LHCN-M2 (cell line): ENCODE measurements at places on chromosomes 3 and 15. TPM values are rescaled to one million over a fixed set of nuclear protein-coding genes. Genes with fewer than 3 reads are reported as not detected.
A peak's percentile ranks its signal among the peaks of the same experiment; 100 is the strongest.

HRG gene
- total RNA-seq = 0.06 TPM in 1 of 2 replicates, not detected in the other

NLGN1 gene
- 0.26 TPM in 1 of 2 replicates, not detected in the other for total RNA-seq

MED12L gene
- total RNA-seq = not detected in 2 replicates

CCDC54 gene
- total RNA-seq = not detected in 2 replicates

CP gene
- 0.06 TPM in 1 of 2 replicates, not detected in the other for total RNA-seq

AMIGO3 gene
- total RNA-seq = 1.9 and 2.3 TPM in 2 replicates

SLC2A2 gene
- not detected in 2 replicates for total RNA-seq

RAB27A gene
- total RNA-seq = 4.0 and 5.6 TPM in 2 replicates

PAK6 gene
- total RNA-seq = under 0.01 TPM in 1 of 2 replicates, not detected in the other

MUSTN1 gene
- not detected in 2 replicates for total RNA-seq

FEZF2 gene
- total RNA-seq = not detected in 2 replicates

GRCh38 chr15:75650908-75651809, 3.4 kb downstream of the SNX33 start:
- peak; percentile 38 for DNase-seq

- DNase-seq = no peak
Measured at GRCh38 chr3:99761415-99762165, 56.1 kb upstream of the CMSS1 start.

DNA sequence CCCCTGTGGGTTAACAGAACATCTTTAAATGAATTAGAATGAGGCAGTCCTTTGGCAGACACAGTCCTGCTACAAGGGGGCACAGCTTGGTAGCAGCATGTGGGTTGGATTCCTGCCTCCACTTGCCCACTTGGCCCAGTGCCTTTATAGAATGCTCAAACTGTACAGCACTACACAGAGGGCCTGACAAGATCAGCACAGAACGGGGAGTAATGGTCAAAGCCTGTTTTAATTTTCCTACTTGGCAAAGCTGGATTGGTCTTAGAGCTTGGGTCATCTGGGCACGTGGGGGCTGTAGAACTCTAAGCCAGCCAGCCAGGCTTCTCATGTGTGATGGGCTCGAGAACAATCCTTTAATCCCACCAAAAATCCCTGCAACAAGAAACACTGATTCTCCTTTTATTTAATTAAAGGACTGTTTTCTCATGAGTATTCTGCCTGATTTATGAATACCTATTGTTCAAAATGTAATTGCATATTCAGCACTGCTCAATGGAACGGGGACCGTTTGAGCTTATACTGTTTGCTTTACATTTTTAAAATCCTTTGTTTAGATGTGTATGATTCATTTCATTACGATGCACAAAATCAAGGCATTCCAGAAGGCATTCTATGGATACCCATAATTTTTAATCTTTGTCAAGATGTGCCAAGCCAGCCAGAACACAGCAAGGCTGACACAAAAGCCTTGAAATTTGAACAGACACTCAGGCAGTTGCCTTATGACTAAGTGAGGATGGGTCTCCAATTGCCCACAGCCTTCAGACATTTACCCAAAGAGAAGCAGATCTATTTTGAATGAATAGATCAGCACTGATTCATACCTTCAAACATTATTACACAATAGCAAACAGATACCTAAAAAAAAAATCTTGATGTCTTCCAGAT, 249.3 kb upstream of the TGFBR2 start:
- peak; percentile 58 for DNase-seq

DNA sequence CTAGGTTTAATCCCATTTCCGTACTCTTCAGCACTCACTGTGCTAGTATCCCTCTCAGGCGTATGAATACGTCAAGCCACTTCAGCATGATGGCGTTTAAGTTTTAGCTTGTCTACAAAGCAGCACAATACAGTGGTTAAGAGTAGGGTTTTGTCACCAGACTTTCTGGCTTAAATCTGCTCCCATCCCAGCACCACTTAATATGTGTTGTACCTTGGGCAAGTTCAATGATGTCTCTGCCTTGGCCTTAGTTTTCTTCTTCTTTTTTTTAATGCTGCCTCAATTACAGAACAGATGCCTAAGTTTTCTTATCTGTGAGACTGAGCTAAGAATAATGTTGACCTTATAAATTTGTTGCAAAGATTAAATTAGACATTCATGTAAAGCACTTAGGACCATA, 152.9 kb upstream of the CTDSPL start:
- DNase-seq = no peak

DNA sequence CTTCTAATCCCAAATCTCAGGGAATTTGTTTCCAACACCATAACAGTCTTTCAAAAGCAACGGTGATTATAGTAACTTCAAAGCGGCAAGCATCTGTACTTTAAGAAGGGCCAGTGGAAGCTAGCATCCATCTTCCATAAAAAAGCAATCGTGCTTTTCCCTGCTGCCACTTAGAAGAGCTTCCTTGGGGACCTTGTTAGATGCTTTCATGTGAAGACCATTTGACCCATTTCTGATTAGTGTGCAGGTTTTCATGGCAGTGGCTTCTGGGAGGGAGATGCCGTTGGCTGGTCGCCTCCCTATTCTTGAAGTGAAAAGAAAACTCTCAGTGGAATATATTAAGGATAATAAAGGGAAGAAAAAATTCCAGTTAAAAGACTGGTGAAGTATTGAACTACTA, 354.1 kb downstream of the ROBO2 start:
- no peak for DNase-seq

DNA sequence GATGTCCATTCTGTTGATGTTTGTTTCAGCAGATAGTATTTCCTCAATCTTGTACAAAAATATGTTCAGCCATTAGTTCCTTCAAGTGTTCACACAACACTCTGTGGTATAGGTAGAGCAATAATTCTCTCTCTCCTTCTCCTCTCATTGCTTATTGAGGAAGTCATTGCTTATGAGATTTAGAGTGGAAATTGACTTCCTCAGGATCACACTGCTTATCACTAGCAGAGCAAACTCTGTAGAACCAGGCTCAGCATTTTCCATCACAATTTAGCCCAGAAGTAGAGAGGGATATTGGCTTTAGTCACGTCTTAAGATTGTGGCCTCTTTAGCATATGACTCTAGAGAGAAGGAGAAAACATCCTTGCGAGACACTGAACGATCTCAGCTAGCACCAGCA, 31.2 kb downstream of the RAB11A start:
- no peak for DNase-seq

DNA sequence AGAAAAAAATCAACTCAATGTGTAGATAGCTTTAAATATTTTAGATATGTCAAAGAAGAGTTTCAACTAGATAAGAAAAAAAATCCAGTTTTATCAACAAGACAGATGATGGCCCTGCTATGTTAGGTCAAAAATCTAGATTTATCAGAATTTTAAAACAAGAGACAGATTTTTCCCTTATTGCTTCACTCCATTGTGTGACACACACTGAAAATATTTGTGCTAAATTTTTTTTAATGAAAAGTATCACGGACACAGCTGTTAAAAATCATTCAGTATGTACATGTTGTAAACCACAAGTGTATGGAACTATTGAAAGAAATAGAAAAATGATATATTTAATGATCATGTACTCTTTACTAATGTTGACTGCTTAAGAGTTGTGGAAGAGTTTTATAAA, 43.6 kb downstream of the FOXB1 start:
- peak; percentile 72 for DNase-seq

DNA sequence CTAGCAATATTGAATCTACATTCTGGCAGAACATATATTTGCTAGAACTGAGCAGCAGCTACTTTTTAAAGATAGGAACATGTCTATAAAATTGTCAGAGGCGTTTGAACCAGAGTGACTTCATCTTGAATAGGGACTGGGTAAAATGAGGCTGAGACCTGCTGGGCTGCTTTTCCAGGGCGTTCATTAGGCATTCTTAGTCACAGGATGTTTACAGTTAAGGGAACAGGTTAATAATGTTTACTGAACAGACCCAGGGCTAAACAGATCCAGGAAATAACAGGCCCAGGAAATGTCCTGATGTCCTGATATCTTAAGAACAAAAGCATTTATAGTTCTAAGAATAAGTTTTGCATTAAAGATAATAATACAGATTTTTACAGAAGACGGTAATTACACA, 34.5 kb upstream of the B3GALNT1 start:
- no peak for DNase-seq

DNA sequence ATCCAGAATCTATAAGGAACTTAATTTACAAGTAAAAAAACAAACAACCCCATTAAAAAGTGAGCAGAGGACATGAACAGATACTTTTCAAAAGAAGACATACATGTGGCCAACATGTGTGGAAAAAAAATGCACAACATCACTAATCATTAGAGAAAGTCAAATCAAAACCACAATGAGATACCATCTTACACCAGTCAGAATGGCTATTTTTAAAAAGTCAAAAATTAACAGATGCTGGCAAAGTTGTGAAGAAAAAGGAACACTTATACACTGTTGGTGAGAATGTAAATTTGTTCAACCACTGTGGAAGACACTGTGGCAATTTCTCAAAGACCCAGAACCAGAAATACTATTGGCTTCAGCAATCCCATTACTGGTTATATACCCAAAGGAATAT, 830.0 kb upstream of the ALCAM start:
- DNase-seq = no peak

DNA sequence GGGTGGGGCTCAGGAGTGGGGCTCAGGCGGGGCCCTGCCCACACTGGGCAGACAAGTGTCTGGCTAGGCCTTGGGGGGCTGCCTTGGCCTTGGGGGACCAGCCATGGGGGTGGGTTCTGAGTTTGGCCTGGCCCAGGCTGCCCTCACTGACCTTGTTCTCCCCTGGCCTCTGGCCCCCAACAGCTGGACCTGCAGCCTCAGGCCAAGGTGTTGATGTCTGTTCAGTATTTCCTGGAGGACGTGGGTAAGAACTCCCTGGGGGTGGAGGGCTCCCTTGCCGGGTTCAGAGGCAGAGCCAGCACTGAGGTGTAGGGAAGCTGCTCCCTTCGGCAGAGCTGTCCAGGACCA, 20.0 kb downstream of the PRKCD start:
- no peak for DNase-seq

- DNase-seq = no peak
Measured at GRCh38 chr15:40045572-40046217, 6.7 kb upstream of the SRP14 start.

DNA sequence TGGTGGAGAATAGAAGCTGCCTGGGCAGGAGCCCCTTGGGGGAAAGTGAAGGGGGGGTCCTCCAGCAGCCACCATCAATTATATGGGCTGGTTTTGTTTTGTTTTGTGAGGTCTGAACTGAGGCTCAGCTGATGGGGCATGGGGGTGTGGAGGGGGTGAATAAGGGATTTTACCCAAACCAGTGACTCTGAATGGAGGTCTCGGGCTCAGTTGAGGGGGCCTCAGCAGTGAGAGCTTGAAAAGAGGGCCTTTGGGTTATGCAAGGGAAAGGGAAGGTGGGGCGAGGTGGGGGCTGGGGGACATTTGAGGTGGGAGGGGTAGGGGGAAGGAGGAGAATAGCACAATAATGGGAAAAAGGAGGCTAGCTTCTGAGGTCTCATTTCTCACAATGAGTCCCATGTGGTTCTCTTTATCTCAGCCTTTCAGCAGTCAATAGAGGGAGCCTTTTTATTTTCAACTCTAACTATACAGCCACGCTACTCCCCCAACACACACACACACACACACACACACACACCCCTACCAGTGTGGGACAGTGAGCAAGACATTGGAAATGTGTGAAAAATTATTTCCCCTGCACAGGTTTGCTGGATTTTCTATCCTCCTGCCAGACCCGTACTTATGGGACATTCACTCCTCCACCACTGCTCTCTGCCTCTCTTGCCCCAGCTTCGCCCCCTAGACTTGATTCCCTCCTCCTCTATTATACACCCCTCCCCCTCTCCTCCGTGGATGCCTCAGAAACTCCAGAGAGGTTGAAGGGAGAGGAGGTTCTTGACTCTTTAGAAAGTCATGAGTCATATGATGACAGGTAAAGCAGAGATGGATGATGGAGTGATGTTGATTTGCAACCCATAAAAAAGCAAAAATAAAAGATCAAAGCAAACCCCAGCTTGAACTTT, 96.0 kb downstream of the GTPBP8 start:
- no peak for DNase-seq

- peak; percentile 86 for DNase-seq
Measured at GRCh38 chr15:56244038-56244810, 545 bp upstream of the RFX7 start.

- peak; percentile 29 for DNase-seq
Measured at GRCh38 chr3:190581041-190581541, 67.2 kb downstream of the IL1RAP start.

DNA sequence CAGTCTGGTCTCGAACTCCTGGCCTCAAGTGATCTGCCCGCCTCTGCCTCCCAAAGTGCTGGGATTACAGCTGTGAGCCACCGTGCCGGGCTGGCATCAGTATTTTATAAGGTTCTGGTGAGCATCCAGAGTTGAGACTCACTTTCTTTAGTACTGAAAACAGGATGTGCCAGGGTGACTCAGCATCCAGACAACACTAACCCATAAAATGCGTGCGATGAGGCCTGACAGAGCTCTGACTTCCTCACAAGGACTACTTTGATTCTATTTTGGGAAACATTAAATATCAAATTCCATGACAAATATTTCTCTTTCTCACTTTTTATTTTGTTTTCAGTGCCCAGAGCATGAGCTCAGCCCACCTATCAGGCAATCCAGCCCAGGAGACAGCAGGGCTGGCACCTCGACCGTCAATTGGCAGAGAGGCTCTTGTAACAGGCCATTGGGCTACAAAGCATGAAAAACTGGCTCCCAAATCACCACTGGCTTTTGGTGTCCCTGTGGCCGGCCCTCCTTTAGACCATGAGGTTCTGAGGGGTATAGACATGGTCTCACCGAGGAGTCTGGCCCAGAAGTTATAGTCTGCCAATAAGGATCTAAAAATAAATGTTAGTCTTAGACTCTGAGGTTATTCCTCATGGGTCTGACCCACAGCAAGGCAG, 75.0 kb downstream of the FEM1B start:
- peak; percentile 100 for DNase-seq

- no peak for DNase-seq
Measured at GRCh38 chr3:4021162-4021561, 221.9 kb downstream of the LRRN1 start.

DNA sequence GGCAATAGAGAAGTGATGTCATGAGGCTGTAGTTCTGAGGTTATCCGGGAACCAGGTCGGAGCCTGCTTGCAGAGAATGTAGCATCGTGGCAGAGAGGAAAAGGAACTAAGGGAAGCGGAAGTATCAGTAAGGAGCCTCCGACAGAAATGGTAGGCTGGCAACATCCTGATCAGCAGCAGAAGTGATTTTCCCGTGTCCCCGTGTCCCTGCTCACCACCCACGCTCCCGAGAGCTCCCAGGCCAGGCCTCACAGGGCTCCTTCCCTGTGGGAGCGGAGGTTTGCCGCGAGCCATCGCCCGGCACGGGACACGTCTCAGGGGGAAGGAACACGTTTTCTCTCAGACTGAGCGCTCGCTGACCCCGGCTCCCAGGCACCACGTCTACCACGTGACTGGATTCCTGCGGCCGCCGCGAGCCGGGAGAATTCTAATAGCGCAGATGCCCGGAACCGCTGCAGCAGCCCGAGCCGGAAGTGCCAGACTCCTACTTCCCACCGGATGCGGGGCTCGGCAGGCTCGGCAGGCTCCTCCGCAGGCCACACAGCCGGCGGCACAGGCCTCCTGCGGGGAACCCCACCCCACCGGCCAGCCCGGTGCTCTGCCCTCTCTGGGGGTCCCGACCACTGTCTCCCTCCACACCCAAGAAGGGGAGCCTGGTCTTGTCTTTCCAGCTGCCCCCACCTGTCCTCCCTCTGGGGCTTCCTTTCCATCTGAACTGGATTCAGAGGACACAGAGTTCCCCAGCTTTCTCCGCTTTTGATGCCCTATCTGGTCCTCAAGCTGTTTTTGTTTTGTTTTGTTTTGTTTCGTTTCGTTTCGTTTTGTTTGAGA, 99.3 kb downstream of the BDH1 start:
- peak; percentile 92 for DNase-seq
